ENCODE measurements at places on chromosomes 11 and 22. TPM values are rescaled to one million over a fixed set of nuclear protein-coding genes. Genes with fewer than 3 reads are reported as not detected.

- no peak overlapping the region for H3K4me3 ChIP-seq
- H3K27me3 ChIP-seq, result no peaks in the 10 kb centered on the region
- peaks cover 11% of the 10 kb centered on the region for H3K36me3 ChIP-seq
- H3K4me1 ChIP-seq, result peaks cover 2% of the 10 kb centered on the region
Observed at GRCh38 chr11:64894070-64894811, 15.8 kb upstream of the EHD1 start.

- DNase-seq, result no peak
- no peak overlapping the region for H3K27ac ChIP-seq
- H3K36me3 ChIP-seq, result peaks cover 39% of the 10 kb centered on the region
Observed at GRCh38 chr22:41352058-41352457, 29.7 kb upstream of the TEF start.

DNA sequence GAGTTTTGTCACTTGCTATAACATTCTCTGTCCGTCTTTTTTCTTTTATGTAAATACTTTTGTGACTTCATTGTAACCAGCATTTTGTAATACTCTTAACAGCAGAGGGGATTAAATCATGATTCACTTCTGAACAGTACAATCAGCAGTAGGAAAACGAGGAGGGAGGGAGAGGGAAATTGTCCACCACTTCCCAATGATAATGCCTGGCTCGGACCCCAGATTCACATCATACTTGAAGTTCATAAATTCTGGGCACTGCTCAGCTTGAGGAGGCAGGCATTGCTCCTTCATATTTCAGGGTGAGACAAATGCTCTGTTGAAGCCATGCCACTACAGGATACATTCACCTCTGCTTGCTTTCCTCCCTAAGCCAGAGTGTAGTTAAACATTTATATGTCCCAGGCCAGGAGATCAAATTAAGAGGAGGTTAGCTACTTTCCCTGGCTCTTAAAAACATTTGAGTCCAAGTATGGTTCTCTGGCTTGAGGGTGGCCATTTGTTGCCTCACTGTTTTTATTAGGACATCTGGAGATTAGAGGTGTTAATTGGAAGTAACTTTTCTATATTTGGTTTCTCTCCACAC, 129.0 kb upstream of the LDLRAD3 start:
- H3K4me1 ChIP-seq, result no peaks in the 10 kb centered on the region
- DNase-seq, result no peak
- H3K27ac ChIP-seq, result no peak overlapping the region

DNA sequence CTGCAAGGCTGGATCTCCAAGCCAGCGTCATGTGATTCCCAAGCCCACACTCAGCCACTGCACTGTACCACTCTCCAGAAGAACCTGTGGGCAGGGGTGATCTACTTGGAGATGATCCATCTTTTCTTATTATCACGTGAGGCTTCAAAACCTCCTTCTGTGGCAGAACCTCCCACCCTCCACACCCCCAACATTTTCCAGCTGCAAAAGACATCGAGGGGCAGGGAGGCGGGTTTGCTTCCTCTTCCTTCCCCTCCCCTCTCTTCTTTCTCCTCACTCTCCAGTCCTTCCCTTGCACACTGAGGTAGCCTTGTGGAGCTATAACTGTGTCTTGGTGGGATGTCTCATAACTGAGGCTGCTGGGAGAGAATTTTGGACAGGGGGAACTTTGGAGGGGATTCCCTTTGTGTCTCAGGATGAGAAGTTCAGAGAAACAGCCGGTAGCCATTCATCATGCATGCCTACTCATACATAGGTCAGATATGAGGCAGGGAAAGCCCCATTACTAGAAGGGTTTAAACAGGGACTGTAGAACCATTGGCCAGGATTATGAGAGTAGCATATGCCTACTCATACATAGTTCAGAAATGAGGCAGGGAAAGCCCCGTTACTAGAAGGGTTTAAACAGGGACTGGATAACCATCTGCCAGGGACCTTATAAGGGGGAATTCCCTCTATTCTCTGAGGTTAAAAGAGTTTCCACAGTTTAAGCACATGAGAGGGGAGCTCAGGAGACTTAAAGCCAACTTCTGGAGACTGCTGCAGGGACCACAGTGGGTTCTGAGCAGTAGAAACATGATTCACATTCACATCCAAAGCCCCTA, 420.7 kb upstream of the CADM1 start:
- H3K27ac ChIP-seq, result no peak overlapping the region
- H3K4me3 ChIP-seq, result no peak overlapping the region
- no peak for DNase-seq
- peaks cover 12% of the 10 kb centered on the region for H3K4me1 ChIP-seq
- peaks cover 2% of the 10 kb centered on the region for H3K27me3 ChIP-seq

GRCh38 chr11:45995342-45995734, 72.9 kb downstream of the LARGE2 start:
- no peak overlapping the region for H3K4me3 ChIP-seq
- H3K27me3 ChIP-seq, result no peaks in the 10 kb centered on the region
- no peak overlapping the region for H3K27ac ChIP-seq
- H3K4me1 ChIP-seq, result no peaks in the 10 kb centered on the region
- H3K36me3 ChIP-seq, result no peaks in the 10 kb centered on the region

DNA sequence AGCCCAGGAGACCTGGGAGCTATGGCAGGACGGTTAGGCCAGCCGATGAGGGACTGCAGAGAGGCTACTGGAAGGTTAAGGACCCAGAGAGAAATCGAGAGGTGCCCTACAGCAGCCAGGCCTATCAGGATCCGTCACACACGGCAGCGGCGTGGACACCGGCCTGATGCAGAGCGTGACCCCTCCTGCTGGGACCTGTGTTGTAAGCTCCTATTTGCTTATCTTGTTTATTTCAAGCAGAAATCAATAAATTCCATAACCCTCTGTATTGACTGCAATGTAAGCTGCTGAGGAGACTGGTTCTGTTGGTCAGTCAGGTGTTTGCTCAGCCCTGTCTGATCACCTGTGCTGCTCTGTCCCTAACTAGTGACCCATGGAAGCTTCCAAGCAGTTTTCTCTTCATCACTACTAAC, 39.9 kb downstream of the PPP2R1B start:
- H3K36me3 ChIP-seq, result peaks cover 13% of the 10 kb centered on the region
- no peak for DNase-seq
- no peaks in the 10 kb centered on the region for H3K4me1 ChIP-seq
- H3K27ac ChIP-seq, result no peak overlapping the region
- H3K27me3 ChIP-seq, result no peaks in the 10 kb centered on the region

DNA sequence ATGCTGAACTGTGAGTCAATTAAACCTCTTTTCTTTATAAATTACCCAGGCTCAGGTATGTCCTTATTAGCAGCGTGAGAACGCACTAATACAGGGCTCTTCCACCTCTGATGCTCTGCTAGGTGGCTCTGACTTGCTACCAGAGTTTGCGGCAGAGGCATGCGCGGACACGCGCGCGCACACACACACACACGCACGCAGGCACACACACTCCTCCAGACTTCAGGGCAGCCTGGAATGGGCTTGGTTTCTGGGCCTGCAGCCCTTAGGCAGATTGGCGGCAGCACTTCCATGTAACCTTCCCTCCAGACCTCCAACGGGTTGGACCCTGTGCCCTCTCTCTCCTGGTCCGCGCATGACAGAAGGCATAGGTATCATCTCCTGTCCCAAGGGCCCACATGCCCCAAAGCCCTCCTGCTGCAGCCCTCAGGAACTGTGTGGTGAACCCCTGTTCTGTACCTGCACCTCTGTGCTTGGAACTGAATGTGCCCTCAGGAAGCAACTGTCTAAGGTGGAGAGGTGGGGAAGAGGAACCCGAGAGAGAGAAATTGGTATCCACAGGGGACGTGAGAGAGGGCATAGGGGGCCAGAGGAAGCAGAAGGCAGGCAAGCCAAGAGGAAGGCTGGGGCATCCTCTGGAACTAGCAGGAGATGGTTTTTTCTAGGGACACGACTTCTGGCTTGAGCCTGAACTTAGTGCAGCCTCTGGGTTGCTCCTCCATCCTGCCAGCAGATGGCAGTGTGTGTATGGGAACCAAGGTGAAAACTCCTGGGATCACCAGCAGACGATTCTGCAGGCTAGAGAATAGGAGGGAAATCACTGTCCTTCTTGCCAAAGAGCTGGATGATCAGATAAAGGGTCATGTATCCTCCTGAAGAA, 23.4 kb upstream of the RIC3 start:
- peaks cover 18% of the 10 kb centered on the region for H3K27me3 ChIP-seq
- H3K4me1 ChIP-seq, result no peaks in the 10 kb centered on the region
- DNase-seq, result peak; percentile 41
- H3K4me3 ChIP-seq, result no peak overlapping the region

GRCh38 chr11:67118181-67118766, 789 bp upstream of the KDM2A start:
- H3K27ac ChIP-seq, result peak overlapping the region; percentile 80
- peaks cover 27% of the 10 kb centered on the region for H3K36me3 ChIP-seq
- H3K27me3 ChIP-seq, result peaks cover 9% of the 10 kb centered on the region
- peak; percentile 59 for DNase-seq

- H3K36me3 ChIP-seq, result no peaks in the 10 kb centered on the region
- DNase-seq, result no peak
- H3K4me1 ChIP-seq, result no peaks in the 10 kb centered on the region
- no peak overlapping the region for H3K27ac ChIP-seq
- no peaks in the 10 kb centered on the region for H3K27me3 ChIP-seq
- no peak overlapping the region for H3K4me3 ChIP-seq
Observed at GRCh38 chr11:29773656-29774264, 243.1 kb downstream of the KCNA4 start.

GRCh38 chr11:92960886-92961285, 8.6 kb upstream of the MTNR1B start:
- no peak overlapping the region for H3K27ac ChIP-seq
- no peak for DNase-seq
- H3K36me3 ChIP-seq, result no peaks in the 10 kb centered on the region
- H3K4me3 ChIP-seq, result no peak overlapping the region
- H3K27me3 ChIP-seq, result no peaks in the 10 kb centered on the region
- H3K4me1 ChIP-seq, result no peaks in the 10 kb centered on the region

DNA sequence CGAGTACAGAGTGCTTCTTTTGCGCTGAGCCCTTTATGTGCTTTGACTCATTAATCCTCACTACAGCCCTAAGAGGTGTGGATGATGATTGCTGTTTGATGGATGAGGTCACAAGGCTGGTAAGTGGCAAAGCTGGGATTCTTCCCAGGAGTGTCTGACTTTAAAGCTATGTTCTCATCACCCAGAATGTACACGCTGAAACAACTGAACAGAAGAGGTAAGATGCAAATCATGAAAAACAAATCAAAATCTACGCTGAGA, 37.7 kb upstream of the CREB3L1 start:
- H3K4me3 ChIP-seq, result peak overlapping the region; percentile 69
- DNase-seq, result no peak
- peaks cover 50% of the 10 kb centered on the region for H3K4me1 ChIP-seq
- peaks cover 6% of the 10 kb centered on the region for H3K27me3 ChIP-seq
- H3K36me3 ChIP-seq, result no peaks in the 10 kb centered on the region

- no peak for DNase-seq
- no peak overlapping the region for H3K4me3 ChIP-seq
- no peaks in the 10 kb centered on the region for H3K27me3 ChIP-seq
- no peaks in the 10 kb centered on the region for H3K36me3 ChIP-seq
- H3K4me1 ChIP-seq, result no peaks in the 10 kb centered on the region
- no peak overlapping the region for H3K27ac ChIP-seq
Observed at GRCh38 chr11:70845591-70846041, 406.8 kb downstream of the SHANK2 start.

GRCh38 chr11:69949327-69949726, 128.8 kb upstream of the ANO1 start:
- no peak overlapping the region for H3K4me3 ChIP-seq
- DNase-seq, result no peak
- H3K27me3 ChIP-seq, result no peaks in the 10 kb centered on the region

DNA sequence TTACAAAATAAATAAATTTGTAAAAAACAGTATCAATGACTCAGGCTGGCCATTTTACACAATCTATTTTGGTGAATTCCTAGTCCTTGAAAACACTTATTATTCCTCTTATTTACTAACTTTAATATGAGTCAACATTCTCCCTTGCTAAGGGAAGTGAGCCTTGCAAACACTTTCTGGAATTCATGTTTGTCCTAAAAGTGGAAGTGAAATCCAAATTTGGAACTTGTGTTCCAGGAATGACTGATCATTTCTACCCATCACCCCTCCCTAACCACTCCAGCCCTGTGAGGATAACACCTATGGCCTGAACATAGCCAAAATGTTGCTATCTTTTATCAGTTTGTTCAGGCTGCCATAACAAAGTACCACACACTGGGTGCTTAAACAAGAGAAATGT, 83.1 kb downstream of the OR5AK2 start:
- no peak overlapping the region for H3K4me3 ChIP-seq
- no peak overlapping the region for H3K27ac ChIP-seq
- no peak for DNase-seq
- no peaks in the 10 kb centered on the region for H3K4me1 ChIP-seq

GRCh38 chr11:59555601-59556114, 44.3 kb downstream of the OR4D9 start:
- peaks cover 57% of the 10 kb centered on the region for H3K4me1 ChIP-seq
- DNase-seq, result no peak
- H3K27me3 ChIP-seq, result peaks cover 15% of the 10 kb centered on the region

GRCh38 chr11:18578975-18579598, 9.4 kb downstream of the UEVLD start:
- H3K36me3 ChIP-seq, result peaks cover 39% of the 10 kb centered on the region
- DNase-seq, result peak; percentile 40
- peak overlapping the region; percentile 59 for H3K4me3 ChIP-seq
- peaks cover 45% of the 10 kb centered on the region for H3K4me1 ChIP-seq
- no peaks in the 10 kb centered on the region for H3K27me3 ChIP-seq

GRCh38 chr22:38164551-38164918, 17.1 kb downstream of the PLA2G6 start:
- no peak for DNase-seq
- H3K27me3 ChIP-seq, result no peaks in the 10 kb centered on the region
- peaks cover 18% of the 10 kb centered on the region for H3K4me1 ChIP-seq

DNA sequence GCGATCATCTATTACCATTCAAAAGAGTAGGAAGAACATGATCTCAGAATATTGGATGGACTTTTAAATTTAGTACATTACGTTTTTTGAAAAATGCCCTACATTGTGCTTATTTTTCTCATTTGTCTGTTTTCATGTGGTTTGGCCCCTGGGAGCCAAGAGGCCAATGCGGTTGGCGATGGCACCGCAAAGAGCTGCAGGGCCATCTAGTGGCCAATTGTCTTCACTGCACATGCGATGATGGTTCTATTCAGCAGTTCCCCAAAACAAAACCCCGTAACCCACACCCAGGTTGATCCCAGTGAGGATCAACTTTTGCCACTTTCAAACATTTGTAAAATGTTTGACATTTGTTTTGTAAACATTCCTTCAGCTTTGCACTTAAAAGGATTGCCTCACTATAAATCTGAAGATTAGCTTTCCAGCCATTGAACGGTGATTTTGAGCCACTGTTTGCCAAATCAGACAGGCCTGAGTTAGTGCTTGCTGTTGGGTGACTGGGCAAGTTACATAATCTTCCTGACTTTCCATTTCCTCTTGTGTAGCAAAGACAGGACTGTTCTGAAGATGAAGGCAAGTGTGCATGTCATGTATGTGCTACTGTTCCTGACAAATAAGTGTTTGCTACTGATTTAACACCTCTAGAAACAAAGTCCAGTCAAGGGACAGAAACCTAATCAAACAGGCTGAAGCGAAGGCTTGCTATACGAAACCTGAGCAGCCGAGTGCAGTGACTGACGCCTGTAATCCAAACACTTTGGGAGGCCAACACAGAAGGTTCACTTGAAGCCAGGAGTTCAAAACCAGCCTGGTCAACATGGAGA, 29.2 kb upstream of the XBP1 start:
- DNase-seq, result peak; percentile 84
- peaks cover 40% of the 10 kb centered on the region for H3K4me1 ChIP-seq
- H3K27ac ChIP-seq, result no peak overlapping the region
- H3K27me3 ChIP-seq, result no peaks in the 10 kb centered on the region

FGF19 gene
- total RNA-seq, result not detected

PDE2A gene
- total RNA-seq, result 1.8 TPM

SBF2 gene
- total RNA-seq, result 9.0 TPM

MUC5B gene
- total RNA-seq, result not detected

TPH1 gene
- 0.15 TPM for total RNA-seq

PRR33 gene
- 0.08 TPM for total RNA-seq

RFPL2 gene
- 2.0 TPM for total RNA-seq
